ENCODE measurements at places on chromosomes 4 and X.

GRCh38 chr4:11439836-11440235, 11.1 kb upstream of the HS3ST1 start:
- no peak for DNase-seq

- no peak for DNase-seq
These were observed 562.5 kb downstream of the CCSER1 start for GRCh38 chr4:90689739-90690138.

GRCh38 chr4:47213106-47213505, 181.7 kb downstream of the GABRB1 start:
- DNase-seq, result no peak

- no peak for DNase-seq
These were observed 1.2 kb downstream of the CPEB2 start for GRCh38 chr4:15003401-15003890.

DNA sequence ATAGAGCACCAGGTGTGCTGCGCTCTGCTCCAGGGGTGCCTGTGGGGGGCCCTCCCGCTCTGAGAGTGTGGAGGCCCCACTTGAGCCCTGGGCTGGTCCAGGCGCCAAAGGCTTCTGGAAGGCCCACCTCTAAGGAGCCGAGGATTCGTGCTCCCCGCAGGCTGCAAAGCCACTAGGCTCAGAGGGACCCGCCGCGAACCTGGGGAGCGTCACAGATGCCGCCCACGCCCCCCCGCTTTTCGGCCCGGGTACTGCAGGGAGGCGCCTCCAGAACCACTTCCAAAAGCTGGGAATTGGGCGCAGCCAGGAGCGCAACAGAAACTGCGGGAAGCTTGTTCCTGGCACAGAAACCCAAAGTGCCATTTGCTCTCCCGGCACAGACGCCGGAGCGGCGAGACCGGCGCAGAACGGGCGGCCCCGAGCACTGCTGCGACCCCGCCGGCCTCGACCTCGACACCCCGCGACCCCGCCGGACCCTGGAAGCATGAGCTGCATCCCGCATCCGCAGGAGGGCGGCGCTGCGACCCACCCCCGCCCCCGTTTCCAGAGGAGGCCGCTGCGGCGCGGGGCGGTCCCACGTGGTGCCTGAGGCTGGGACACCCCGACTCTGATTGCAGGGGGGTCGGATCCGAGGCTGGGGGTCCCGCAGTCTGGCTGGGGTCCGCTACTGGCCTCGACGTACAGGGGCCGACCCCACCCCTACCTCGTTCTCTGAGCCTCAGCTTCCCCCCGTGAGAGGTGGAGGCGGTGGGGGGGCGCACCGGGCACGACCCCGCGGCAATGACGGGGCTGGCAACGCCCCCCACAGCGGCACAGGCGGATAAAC, 30.8 kb downstream of the CPLX1 start:
- DNase-seq, result no peak

DNA sequence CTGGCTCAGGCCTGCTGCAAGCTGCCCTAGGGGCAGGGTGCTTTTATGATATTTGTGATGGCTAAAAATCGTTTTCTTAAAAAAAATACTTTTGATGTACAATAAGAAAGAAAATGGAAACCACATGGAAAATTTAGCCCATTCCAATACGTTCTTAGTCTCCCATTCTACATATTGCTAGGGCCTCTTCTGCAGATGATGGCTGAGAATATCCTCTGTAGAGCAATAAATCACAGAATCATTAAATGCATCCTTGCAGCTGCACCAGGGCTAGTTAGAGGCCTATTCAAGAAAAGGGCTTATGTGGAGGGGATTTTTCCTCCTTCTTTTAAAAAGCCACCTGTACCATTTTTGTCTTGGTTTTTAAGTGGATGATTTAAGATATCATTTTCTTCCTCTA, 97.6 kb upstream of the C1GALT1C1 start:
- no peak for DNase-seq

GRCh38 chrX:1450361-1451161, 2.1 kb downstream of the ASMTL start:
- DNase-seq, result no peak

GRCh38 chrX:70453024-70453618, 8.5 kb downstream of the DLG3 start:
- no peak for DNase-seq

- no peak for DNase-seq
These were observed 40.6 kb downstream of the RAB33A start for GRCh38 chrX:130212371-130212770.

GRCh38 chr4:78766026-78766425, 10.1 kb upstream of the BMP2K start:
- no peak for DNase-seq

Measured in GM04504 (cell line).